ENCODE measurements at places on chromosomes 2 and 18.

GRCh38 chr2:202378001-202378400 lies 1.9 kb downstream of the BMPR2 start:
- DNase-seq = no peak

GRCh38 chr2:191552066-191552465 lies 125.9 kb upstream of the NABP1 start:
- DNase-seq = no peak

DNA sequence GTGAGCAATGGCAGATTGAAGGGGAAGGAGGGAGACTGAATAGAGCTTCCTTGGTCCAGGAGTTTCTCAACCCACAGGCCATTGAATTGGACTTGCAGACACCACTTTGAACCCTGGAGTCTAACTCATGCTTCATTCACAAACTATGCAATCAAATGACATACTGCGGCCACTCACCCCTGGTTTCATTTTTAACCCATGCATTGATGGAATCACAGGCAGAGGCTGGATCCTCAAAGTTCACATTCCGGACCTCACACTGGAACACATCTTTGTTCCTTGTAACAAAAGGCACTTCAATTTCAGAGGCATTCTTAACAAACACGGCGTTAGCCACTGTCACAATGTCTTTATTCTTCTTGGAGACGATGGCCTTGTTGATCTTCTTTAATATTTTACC lies 40.7 kb downstream of the MRPL44 start:
- no peak for DNase-seq

GRCh38 chr2:95530734-95531133 lies 46.2 kb upstream of the TRIM43B start:
- no peak for DNase-seq

DNA sequence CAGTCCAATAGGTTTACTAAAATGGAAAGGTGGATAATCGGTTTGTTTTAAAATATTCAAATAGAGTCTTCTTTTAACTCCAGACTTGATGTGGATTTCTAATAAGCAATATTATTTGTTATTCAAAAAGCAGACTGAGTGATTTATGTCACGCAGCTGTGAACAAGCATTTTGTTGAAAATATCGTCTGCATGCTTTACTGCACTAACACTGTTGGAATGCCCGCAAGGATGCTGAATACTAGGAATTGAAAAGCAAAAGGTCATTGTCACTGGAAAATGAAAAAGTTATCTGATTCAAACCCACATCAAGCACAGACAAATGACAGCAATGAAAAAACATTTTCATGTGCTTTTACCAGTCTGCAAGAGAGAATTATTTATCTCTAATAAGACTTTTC lies 31.1 kb downstream of the CHN1 start:
- no peak for DNase-seq

- DNase-seq = no peak
Observed at GRCh38 chr18:10270151-10270571, 184.3 kb upstream of the APCDD1 start.

DNA sequence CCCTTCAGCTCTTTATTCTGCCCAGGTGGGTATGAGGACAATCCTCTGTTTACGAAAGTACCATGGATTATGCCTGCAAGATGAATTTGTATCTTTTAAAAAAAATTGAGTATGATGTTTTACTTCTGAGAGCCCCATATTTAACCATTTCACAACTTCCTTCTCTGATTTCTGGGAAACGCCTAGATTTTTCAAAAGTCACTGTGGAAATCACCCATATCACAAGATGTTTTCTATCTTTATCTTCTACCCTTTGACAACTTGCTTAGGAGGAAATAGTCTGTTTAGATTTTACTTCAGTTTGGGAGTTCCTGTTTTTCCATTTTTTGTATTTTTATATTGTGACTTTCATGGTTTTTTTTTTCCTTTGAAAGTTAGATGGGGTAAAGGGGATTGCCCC lies 53.0 kb downstream of the ICOS start:
- DNase-seq = no peak

GRCh38 chr18:67514901-67515540 lies 1.5 kb downstream of the DSEL start:
- DNase-seq = no peak

All from NT2/D1 (cell line).